ENCODE measurements at places on chromosomes 2 and 18.

DNA sequence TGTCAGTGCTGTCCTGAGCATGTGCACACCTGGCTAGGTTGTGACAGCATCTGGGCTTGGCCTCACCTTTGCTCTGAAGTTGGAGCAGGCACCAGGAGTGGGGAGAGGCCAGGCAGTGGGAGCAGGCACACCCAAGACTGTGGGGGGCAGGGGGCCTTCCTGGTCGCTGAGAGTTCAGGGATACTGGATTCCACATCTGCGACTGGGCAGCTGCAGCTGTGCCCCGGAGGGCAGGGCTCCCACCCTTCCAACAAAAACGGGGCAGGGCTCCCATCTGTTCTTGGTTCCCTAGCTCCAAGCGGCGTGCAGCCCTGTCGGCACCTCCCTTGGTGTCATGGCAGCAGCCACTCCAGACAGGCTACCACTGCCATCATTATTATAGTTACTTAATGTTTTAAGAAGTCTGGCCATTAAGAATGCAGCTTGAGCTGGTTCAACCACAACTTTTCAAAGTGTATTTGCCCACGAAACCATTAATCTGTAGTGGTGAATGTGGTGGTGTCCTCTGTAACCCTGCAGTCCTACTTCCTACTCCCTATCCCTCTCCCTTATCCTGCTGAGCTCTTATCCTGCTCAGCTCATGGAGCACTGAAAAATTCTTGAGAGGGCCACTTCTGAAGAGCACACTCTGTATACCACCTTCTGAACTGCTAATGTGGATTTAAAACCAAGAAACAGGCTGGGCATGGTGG is 48.0 kb upstream of the RAB1A start:
- DNase-seq = no peak

DNA sequence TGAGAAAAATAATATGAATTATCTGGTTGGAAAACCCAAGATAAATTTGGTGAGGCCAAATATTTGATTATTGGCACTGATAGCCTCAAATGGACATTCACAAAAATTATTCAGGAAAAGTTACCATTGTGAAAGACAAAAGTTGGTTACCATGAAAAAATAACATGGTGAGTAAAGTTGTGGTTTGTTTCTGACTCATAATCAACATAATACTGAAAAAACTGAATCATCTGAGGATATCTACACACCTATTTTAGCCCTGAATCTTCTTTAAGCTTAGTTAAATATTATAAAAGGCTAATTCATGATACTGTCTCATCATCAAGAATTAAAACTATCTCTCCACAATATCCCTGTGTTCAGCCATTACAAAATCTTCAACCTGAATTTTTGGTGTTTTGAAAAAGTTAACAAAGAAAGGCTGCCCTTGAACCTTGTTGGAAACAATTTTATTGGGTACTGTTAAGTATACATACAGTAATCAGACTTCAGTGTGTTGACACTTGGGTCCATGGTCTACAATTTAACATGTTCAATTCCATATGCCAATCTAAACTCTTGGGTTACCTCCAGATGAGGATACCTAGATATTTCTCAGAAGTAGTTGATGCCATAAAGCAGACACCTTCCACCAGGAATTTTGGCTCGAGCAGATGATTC is 607.5 kb upstream of the SLC39A10 start:
- DNase-seq = no peak

GRCh38 chr2:20326163-20326780 is 24.4 kb downstream of the PUM2 start:
- DNase-seq = no peak

- DNase-seq = no peak
These were observed 51.9 kb downstream of the TET3 start for GRCh38 chr2:74036450-74037195.

- DNase-seq = no peak
These were observed 184.7 kb upstream of the DLGAP1 start for GRCh38 chr18:4639628-4640310.

DNA sequence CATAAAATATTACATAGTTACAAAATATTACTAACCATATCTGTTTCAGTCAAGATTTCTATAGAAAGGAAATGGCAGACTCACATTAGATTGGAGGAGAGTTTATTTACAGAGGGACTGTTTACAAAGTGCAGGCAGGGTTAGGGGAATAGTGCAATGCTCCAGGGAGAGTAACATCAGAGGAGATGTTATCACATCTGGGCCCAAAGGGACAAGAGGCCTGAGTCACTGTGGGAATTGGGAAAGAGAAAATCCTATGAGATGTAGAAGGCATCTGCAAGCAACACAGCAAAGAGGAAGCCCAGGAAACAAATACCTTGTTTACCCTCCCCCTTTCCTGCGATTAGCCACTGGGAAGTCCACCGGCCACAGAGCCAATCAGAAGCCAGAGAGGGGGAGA is 227.3 kb upstream of the TANK start:
- no peak for DNase-seq

DNA sequence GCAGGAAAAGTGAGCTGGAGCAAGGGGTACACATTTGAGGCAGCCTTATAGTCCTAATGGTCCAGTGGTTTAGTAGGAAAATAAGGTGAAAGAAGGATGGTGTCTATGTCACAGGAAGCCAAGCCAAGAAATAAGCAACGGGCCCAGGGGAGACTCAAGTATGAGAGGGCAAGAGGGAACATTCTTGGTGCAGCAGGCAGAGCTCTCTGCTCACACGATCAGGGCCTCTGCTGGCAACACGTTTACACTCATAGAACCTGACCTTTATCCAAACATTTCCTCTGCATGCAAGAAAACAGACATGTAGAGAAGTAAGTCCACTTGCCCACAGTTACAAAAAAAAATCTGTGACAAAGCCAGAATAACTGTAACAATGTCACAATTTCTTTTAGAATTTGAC is 32.6 kb upstream of the LRRC30 start:
- no peak for DNase-seq

- no peak for DNase-seq
These were observed 1371.2 kb downstream of the LRP1B start for GRCh38 chr2:140759426-140760156.

GRCh38 chr2:201084863-201085262 is 13.1 kb downstream of the NDUFB3 start:
- no peak for DNase-seq

DNA sequence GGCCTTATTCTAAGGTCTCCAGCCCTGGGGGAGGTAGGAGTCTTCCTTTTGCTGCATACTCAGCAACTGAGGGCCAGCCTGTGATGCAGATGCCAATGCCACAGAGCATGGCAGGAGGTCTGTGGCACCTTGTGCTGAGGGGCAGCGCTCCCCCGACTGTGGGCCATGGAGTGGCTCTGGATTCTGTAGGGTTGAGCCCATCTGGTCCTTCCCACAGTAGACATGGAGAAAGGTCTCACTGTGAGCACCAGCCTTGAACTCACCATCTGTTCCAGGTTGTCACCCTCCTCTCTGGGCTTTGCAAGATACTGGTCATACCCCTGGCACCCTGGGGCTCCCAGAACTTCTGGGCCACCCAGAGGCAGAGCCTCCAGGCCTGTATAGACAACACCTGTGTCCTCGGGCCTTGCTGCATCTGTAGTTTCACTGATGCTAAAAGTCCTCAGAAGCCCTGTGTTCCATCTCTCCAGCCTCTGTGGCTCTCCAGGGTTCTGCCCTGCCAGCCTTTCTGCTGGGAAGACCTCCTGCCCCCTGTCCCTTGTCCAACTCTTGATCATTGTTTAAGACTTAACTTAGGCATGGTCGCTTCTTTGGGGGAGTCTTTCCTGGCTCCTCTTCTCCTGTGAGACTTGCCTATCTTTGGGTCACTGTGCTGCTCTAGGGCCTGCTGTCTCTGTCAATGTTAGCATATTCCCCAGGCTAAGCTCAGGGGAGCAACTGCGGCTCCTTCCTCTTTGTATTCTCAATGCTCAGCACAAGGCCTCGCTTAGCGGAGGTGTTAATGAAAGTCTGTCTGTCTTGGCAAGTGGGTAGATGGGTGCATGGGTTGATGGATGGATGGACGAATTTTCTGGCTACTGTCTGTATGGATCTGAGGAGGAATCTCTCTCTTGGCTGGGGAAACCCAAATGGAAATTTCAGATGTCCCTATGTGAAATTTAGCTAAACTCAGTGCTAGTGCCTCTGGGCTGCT is 160.9 kb downstream of the DYSF start:
- no peak for DNase-seq

GRCh38 chr18:596288-596881 is 403 bp upstream of the CLUL1 start:
- DNase-seq = no peak

- no peak for DNase-seq
These were observed 55.1 kb downstream of the ROCK1 start for GRCh38 chr18:21056545-21056944.

DNA sequence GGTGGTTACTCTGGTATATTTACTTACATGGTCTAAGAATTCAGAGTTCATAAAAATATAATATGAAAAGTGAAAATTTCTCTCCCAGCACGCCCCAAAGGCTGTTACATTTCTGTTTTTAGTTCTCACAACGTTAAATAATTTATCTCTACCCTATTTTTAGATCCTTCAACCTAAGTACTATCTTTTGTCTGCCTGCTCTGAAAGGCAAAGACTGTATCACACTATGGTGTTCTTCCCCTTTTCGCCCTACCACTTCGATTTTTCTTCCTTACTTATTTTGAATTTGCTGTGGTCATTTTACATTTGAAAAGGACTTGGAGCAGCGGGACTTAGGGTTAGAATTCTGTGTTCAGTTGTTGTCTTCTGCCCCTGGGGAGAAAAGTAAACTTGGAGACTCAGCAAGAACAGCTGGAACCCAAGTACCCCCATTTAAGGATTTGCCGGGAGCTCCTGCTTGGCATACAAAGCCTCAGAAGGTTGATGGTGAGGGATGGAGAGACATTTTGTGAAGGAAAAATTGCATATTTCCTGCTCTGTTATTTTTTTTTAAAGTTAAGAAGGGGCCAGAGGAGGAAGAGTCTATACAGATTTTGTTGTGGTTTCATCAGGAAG is 19.0 kb downstream of the ADAM23 start:
- no peak for DNase-seq

DNA sequence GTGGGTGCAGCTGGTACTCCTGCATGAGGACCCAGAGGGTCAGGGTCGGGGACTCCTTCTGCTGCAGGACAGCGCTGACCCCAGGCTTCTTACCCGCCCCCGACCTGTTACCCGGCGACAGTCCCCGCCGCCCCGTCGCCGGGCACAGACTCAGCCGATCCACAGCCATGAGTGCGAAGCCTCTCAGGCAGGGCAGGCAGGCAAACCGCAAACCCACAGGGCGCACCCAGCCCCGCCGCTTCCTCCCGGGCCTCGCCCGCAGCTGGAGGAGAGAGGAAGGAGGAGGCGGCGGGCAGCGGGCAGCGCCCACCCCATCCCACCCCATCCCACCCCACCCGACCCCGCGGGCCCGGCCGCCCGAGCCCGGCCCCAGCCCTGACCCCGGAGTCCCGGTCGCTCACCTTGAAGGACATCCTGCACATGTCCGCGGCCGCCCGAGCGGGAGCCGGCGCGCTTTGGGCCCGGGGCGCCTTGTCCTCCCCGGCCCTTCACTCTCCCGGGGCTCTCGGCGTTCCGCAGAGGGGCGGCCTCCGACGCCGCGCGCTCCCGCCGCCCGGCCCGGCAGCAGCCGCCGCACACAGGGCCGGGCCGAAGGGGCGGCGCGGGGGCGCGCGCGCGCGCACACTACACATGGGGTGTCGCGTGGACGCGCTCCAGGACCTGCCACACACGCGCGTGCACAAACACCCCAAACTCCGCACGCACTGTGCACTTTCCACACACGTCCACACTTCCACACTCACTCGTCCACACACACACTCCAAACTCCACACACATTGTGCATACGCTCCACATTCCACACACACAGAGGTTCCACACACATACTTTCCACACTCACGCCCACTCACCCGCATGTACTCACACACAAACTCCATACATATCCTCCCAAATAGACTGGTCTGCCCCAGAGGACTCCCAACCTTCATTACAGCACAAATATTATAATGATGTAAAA is at the start of gene ANKRD29:
Gene ANKRD29, minus strand, starts transcription at position 603 of the 955 bp plus-strand sequence. Its CDS starts 181 bp downstream, at position 422.
- DNase-seq = no peak

- no peak for DNase-seq
These were observed 106.5 kb upstream of the MAP3K20 start for GRCh38 chr2:172969166-172969565.

DNA sequence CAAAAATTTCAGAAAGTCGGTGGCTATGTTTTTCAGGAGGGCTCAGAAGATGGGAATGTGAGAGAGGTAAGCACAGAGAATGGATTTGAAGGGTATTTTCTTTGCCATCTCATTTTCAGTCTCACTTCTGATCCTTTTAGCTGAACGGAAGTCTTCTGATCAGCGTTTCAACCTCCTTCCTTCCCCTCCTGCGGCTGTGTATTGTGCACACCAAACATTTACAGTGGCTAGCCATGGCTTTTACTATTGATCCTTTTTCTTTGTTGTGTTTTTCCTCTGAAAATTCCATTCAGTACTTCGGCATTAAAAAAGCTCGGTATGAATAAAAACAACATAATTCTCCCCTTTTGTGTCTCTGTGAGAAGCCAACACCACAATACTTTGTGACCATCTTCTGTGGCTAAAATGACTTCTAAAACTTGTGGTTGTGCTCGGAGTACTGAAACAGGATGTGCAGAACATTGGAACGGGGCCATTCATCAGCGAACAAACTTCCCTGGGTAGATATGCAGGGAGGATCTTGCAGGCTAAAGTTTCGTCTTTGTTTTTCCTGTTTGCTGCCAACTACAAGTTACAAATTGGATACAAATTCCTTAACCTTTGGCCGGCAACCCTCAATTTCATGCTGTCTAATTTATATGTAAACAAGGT is 260.8 kb upstream of the FAM98A start:
- no peak for DNase-seq

DNA sequence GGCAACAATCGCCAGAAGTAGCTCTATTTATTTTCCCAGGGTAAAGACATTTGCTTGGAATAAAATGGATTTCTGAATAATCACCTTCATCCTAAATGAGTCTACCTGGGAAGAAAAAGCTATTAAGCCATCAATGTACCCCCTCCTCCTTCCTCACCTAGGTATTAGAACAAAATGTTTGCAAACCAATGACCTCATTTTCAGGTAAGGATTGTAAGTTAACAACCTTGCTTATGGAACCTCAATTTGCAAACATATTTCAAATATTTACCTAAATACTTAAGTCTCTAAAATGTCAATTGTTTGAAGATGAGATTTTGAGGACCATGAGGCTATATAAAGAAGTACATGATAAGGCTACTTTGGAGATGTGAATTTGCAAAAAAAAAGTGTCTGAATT is 43.9 kb downstream of the CAVIN2 start:
- DNase-seq = no peak

- no peak for DNase-seq
These were observed 178.1 kb downstream of the ACOXL start for GRCh38 chr2:110910423-110910822.
